ENCODE measurements at places on chromosomes 12 and 14.

DNA sequence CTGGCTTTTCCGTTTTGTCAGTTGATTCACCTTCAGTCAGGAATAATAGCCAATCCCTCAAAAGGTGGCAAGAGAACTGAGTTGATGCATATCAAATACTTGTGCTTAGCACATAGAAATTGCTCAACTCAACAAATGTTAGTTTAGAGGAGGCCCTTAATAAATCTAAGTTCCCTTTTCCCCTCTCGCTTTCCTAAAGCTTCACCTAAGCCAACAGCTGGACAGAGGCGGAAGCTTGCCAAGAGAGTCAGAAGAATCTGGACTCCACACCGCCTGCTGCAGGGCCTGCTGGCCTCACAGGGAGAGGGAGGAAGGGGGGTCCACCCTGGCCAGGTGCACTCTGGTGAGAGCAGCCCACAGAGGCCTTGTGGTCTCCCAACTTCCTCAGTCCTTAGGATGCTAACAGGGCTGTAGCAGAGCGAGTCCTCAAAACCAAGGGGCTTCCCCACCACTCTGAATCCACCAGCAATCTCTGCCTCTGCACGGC is 213.1 kb downstream of the CHST11 start:
- DNase-seq, result no peak

DNA sequence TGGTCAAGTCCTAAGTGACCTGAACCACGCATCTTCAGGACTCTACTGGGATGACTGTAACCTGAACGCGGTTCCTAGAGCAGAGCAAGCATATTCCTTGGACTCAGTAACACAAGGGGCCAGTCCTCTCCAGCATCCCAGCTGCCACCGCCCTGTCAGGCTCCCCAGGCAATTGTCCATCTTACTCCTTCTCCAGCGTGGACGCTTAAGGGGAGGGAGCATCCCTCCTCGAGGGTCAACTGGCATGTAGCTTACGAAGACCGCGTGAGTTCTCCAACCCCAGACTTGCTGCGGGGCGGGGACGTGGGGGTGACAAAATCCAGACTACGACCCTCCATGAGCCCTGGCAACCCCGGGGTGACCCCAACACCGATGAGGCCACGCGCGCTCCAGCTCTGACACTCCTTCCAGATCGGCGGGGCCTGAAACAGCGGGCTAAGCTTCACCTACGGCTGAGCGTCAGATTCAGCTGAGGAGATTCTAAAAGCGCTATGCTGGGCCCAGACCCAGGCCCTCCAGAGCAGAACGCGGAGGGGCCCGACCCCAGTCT is 846 bp upstream of the MTHFD1 start:
- DNase-seq, result no peak

GRCh38 chr14:93938751-93939303 is 11.7 kb downstream of the FAM181A start:
- DNase-seq, result no peak

GRCh38 chr12:84315926-84316325 is 596.7 kb downstream of the SLC6A15 start:
- DNase-seq, result no peak

GRCh38 chr12:9869307-9870161 is at the start of gene CLEC2B:
Gene CLEC2B, minus strand, starts transcription at chr12:9869354.
- peak; percentile 15 for DNase-seq

DNA sequence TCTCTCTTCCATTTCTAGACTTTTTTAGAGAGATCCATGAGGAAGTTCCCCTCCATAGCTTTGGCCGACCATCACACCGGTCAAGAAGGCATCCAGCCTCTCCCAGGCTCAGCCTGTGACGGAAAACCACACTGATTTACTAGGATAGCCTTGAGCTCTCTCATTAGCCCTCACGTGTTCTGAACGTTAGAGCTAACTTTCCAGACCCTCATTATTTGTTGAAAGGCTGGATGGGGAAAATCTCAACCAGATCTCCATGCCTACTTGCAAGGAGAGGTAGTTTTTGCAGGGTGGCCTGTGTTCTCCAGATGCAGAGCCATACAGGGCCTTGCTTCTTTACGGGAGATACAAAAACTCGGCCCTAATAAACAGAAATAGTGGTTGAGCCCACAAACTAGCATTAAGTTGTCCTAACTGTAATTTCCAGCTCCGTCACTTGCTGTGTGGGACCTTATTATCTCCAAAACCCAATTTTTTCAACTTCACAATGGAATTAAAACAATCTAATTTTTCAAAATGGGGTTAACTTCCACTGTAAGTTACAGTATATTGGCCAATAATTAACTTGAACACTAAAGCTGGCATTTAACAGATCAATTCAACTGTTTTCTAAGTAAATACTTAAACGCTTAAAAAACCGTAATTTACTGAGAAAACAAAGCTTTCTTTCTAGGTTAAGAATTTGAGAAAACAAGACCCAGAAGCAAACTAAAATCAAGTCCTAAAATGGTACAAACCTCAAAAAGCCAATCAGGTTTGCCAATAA is 65.3 kb downstream of the KLHL28 start:
- no peak for DNase-seq

All from stimulated activated CD4-positive, alpha-beta T cell treated with anti-CD3 and anti-CD28 coated beads, Interleukin-2, amount 100 ng/mL, for 4 hours (primary cell).